Stimulated activated CD4-positive, alpha-beta T cell treated with anti-CD3 and anti-CD28 coated beads, Interleukin-4, amount 100 ng/mL, for 4 hours (primary cell): ENCODE measurements at places on chromosomes 12 and 14.

- no peak for DNase-seq
These were observed 178.0 kb upstream of the CAND1 start for GRCh38 chr12:67091204-67091603.

DNA sequence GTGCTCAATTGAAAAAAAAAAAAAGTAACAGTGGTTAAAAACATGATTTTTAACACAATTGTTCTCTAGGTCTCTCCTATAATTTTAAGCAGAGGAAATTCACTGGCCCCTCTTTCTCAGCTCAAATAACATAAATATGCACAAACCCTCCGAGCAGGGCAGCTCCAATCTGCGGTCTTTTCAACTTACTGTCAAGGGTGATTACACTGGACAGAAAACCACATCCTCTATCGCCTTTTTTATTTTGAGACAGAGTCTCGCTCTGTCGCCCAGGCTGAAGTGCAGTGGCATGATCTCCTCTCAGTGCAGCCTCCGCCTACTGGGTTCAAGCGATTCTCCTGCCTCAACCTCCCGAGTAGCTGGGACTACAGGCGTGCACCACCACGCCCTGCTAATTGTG lies 16.5 kb upstream of the GABARAPL1 start:
- no peak for DNase-seq

DNA sequence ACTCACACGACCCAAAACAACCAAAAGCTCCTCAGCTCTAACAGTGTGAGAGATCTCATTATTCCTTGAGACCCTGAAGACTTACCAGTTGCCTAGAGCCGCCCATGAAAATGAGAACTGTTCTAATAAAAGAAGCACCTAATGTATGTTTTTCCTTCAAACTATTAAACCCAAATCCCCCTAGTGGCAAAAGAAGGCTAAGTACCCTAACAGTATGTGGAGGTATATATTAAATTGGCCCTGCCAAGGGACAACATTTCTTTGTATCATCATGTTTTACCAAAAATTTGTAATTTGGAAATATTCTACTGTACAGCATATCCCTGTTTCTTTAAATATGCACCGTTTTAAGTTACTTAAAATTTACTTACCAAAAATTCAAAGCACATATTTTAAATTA lies 38.0 kb upstream of the PPFIA2 start:
- DNase-seq: no peak

DNA sequence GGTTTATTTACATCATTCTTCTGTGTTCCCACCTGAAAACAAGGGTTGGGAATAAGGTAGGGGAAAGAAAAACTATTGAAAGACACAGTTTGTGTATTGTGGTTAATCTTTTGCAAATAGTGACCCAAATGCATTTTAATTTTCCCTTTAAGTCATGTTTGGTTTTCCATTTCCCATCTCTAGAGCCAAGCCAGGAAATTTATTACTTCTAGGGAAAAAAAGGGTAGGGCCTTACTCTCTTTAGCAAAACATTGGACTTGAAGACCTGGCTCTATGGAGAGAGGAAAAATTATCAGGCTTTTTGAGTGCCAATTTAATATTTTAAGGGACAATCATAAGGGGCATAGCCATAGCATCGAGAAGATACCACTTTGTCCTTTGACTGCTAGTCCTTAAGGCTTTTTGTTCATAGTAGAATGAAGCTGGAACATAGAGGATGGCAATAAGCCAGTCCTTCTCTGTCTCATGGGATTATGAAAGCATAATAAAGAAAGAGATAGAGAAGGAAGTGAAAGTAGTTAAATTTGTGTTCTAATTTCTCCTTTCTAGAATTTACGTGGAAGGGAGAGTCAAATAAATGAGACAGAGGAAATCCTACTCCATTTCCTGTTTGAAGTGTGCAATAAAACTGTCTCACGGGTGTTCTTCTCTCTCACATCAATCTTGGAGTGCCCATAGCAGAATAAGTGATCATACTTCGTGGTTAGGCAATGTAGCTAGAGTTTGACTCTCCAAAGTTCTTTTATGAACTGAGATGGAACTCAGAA lies 50.9 kb upstream of the PPFIA2 start:
- no peak for DNase-seq

- no peak for DNase-seq
These were observed 52.7 kb downstream of the FAM222A start for GRCh38 chr12:109766251-109766778.

DNA sequence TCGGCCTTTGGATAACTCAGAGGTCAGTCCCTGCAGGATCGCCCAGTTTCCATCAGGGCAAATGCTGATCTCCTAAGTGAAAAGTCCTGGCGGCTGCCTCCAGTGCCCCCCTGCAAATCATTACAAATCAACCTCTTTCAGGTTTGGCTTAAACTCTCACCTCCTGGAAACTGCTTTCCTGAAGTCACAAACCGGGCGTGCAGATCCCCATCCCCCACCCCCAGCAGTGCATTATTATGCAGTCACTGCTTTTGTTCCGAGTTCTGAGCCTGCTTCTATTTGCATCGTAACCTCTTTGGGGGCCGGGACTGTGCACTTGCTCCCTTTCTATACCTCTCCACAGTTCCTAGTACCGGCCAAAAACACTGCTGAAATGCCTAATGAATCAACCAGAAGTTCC lies at the start of gene USP44:
USP44 (minus strand) TSS at position 172 of the 400 bp plus-strand sequence. CDS start 17,220 bp downstream, outside the sequence.
- DNase-seq: no peak

- no peak for DNase-seq
These were observed 118.6 kb downstream of the CCDC91 start for GRCh38 chr12:28308891-28309290.

DNA sequence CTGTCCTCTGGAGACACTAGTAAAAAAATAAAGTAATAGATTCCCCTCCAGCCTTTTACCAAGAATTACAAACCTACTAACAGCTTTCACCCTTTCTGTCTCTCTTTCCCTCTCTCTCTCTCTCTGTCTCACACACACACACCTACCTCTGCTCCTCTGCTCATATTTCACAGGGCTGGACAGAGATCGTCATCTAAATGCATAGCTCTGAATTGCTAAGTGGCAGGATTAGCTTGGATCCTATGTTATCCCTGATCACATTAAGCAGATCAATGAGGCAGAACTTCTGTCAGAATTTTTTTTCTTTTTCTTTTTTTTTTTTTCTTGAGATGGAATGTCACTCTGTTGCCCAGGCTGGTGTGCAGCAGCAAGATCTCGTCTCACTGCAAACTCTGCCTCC lies 22.9 kb downstream of the VCPKMT start:
- DNase-seq: no peak

DNA sequence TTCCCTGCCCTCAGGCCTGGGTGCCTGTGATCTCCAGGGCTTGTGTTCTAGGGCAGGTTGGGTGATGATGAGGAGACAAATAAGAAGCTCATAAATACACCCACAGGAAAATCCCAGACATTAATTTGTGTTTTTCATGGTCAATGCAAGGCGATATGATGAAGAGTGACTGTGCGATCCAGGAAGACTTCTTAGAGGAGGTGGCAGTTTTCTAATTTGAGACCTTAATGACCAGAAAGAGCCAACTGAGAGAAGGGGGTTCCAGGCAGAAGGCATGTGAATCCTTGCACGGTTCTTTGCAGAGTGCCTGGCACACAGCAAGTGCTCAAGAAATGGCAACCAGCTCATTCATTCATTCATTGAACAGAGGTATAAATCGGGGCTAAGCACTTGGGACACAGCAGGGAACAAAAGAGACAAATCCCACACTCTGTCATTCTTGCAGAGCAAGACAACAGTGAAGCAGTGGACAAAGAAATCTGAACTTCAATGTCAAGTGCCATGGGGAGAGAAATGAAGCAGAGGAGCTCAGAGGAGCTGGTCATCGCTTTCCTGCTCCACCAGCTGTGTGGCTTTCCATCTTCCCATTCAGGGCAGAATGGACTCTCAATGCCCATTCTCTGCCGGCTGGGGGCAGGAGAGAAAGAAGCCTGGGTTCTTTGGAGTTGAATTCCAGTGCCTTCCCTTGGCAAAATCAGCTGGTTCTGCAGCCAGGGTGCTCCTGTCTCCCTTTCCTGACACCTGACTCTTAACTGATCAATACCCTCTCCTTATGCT lies 128.3 kb downstream of the AACS start:
- DNase-seq: no peak

- no peak for DNase-seq
These were observed 117.6 kb downstream of the CRADD start for GRCh38 chr12:93794738-93795137.

DNA sequence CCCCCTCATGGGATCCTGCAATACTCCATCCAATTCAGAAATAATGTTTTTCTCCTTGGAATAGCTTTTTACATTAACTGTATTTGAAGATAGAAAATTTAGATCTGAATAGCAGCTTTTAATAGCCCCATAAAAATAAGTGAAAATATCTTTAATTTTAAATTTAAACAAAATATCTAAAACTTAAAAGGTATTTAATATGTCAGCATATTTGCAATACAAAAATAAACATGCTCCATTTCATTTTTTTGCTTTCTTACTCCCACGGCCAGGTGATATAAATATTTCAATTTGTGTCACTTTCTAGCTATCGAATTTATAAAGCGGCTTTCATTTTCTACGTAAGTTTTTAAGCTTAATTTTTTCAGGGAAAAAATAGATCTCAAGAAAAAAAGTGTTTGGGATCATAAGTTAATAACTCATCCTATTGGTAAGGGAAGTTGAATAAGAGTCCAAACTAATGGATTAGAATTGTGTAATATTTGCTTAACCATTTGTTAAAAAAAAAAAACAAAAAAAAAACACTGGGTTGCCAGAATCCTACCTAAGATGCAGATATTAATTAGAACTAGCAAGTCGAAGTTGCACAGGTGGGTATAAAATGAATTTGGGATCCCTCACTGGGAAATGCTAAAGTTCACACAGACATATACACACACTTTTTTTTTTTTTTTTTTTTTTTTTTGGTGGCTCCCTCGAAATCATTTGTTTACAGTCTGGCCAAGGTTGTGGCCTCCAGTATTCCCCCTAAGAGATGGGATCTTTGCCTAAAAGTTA lies 47.6 kb downstream of the PPP2R5C start:
- no peak for DNase-seq

DNA sequence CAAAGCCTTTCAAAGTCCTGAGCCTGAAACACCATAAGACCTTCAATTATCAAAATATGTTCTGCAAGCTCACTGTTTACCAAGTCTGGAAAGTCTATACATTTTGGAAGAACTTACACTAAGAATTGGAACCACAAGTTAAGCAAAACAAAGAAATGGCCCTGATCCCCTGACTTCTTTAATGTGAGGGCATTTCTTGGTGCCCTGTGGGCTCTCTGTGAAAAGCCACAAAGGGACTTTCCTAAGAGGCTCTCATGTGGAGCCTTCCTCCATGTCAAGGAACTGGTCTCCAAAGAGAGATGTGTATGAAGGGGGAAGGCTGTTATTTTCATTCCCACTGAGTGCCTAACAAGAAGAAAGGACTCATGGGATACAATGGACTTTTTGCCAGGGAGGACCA lies 13.5 kb upstream of the MYH6 start:
- DNase-seq: no peak

DNA sequence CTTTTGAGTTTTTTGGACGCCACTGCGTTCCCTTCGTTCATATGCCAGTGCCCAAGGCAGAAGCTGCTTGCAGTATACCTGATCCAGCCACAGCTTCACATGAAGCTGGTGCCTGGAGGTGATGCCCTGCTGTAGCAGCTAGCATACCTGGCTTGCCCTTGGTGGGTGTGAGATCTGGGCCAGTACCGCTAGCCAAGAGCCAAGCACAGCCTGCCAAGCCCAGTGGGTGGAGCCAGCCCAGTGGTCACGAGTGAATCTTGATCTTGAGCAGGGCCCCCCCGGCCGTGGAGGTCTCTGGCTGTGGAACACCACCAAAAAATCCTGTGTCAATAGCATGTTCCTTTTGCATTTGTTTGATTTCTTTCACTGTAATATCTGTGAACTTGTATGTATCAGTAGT lies 7.3 kb upstream of the M6PR start:
- DNase-seq: no peak

DNA sequence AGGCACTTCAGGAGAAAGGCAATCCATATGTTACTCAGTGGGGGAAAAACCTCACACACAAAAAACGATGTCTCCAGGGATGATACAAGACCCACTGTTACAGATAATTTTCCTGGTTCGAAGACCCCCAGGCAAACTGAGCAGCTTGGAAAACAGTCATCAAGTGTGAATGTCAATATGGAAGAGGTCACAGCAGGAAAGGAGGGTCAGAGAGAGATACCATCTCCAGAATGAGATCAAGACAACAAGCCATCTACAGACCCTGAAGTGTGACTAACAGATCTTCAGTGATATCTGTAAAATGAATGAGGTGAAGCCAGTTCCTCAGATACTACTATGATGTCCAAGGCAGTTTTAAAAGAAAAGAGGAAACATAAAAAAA lies 28.6 kb downstream of the GNS start:
- no peak for DNase-seq

- no peak for DNase-seq
These were observed 25.1 kb downstream of the MOK start for GRCh38 chr14:102279688-102280348.

GRCh38 chr12:90322006-90322405 lies 613.4 kb upstream of the ATP2B1 start:
- DNase-seq: no peak

DNA sequence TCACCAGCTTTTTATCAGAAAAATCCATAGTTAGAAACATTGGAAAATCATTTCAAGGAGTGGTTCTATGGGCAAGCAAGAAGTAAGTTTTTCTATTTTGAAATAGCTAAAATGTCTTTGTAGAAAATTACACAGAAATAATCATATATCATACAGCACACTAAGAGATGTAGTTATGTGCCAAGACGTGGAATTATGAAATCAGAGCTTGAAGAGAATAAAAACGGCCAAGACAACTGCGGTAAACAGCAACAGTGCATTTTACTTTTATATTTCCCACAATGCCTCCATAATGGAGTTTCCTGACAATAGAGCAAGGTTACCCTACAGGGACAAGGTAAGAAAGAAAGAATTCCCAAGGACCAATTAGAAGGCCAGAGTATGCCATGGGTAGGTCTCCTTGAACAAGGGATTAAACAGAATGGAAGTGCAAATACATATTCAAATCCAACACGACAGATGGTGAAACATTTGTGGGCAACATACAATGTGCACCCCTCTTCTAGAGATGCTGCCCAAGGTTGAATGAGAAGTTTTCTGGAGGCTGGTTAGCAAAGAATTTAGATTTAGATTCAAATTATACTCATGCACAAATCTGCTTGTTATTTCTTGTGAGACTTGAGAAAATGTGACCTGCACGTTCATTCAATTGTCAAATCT lies 76.1 kb upstream of the BTG1 start:
- no peak for DNase-seq

DNA sequence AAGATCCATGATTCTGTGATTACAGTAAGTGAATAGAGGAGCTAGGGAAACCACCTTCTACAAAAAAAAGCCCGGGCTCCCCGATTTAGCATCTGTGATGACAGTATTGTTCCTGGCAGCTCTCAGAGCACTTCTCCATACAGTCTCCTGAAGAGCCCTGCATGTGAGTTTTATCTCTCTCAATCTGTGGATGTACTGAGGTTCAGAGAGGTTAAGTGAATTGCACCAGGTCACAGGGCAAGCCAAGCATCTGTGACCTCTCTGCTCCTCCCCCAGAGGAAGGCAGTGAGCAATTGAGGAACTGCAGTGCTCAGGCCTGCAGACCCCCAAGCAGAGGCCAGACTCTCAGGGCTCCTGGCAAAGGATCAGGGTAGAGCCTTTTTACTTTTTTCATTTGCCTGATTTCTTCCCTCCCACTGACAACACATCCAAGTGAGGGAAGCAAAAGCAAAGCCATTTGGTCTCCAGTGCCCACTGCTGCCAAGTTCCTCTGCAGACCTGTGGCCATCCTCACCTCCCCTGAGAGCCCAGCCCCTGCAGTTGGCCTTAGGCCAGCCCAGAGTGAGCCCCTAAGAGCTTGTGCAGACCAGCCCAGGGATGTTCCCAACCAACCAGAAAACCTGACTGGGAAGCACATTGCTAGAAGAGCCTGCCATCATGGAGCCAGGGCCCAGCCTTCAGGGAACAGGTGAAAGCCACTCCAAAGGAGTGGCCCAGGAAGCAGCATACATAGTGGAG lies 47.6 kb upstream of the PNMA1 start:
- peak; percentile 40 for DNase-seq
